ENCODE measurements at places on chromosomes 4 and X.

- H3K4me3 ChIP-seq: no peak overlapping the region
- no peak for DNase-seq
- no peak overlapping the region for H3K27ac ChIP-seq
- no peaks in the 10 kb centered on the region for H3K36me3 ChIP-seq
- no peaks in the 10 kb centered on the region for H3K4me1 ChIP-seq
Observed at GRCh38 chr4:34932591-34932990, 1311.7 kb downstream of the ARAP2 start.

GRCh38 chr4:26877406-26877805 is 16.8 kb downstream of the STIM2 start:
- peak overlapping the region; percentile 56 for H3K27ac ChIP-seq
- DNase-seq: no peak
- H3K36me3 ChIP-seq: no peaks in the 10 kb centered on the region
- H3K27me3 ChIP-seq: no peaks in the 10 kb centered on the region
- H3K4me1 ChIP-seq: peaks cover 88% of the 10 kb centered on the region

- H3K27me3 ChIP-seq: no peaks in the 10 kb centered on the region
- H3K4me1 ChIP-seq: peaks cover 14% of the 10 kb centered on the region
- H3K36me3 ChIP-seq: no peaks in the 10 kb centered on the region
Observed at GRCh38 chrX:46447384-46447783, 97.8 kb downstream of the ZNF674 start.

DNA sequence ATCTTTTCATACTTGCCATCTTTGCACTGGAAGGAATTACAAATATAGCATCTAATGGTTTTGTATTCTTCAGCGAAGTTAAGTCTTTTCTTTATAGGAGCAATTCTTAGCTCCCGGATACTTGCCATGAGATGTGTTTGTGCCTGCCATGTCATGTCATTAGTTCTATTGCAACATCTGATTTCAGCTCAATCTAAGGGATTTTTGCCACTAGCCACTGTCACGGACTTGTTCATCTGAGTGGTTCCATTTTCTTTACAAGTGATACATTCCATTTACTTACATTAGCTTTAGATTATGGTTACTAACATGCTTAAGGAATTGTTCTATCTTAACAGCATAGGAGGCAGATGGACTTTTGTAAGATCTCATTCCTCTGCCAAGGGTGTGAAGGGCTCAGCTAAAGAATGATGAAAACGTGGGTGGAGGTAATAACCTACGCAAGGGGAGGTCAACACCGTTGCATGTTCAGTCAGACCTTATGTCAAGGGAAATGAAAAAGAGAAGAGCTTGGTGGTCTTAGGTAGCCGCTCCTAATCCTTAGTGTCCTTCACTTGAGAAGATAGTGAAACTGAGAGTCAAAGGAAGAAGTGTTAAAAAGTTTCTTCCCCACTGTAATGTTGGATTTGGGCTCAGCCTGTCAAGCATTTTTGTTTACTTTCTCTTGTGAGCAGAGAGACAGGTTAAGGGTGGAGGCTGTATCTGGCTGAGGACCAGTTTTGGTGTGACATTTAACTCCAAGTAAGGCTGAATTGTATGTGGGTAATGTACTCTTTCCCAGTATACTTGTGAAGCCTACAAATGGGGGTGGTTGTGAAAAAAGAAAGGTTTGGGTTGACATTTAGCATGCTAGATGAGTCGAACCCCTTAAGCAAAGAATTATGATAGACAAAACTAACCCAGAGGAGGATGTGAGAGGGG is 3.6 kb upstream of the KLHL2 start:
- no peak overlapping the region for H3K27ac ChIP-seq
- H3K4me3 ChIP-seq: no peak overlapping the region
- H3K4me1 ChIP-seq: peaks cover 17% of the 10 kb centered on the region
- no peaks in the 10 kb centered on the region for H3K36me3 ChIP-seq

DNA sequence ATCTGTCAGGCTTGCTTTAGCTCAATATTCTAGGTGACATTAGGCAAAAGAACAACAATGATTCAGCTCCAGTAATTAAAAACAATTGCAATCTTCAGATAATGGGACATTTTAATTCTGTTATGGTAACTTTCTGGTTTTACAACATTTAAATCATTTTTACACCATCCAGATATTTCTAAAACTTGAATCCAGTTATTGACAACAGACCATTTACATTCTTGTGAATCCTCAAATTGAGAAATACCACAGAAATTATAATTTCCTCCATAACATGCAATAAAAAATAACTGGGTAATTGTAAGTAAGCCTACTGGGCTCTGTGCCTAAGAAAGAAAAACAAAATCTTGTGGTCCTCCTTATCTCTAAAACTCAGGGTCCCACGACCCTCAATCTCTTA is 195.0 kb upstream of the S100G start:
- H3K27me3 ChIP-seq: no peaks in the 10 kb centered on the region
- H3K4me1 ChIP-seq: no peaks in the 10 kb centered on the region
- H3K4me3 ChIP-seq: no peak overlapping the region
- no peaks in the 10 kb centered on the region for H3K36me3 ChIP-seq
- DNase-seq: no peak

DNA sequence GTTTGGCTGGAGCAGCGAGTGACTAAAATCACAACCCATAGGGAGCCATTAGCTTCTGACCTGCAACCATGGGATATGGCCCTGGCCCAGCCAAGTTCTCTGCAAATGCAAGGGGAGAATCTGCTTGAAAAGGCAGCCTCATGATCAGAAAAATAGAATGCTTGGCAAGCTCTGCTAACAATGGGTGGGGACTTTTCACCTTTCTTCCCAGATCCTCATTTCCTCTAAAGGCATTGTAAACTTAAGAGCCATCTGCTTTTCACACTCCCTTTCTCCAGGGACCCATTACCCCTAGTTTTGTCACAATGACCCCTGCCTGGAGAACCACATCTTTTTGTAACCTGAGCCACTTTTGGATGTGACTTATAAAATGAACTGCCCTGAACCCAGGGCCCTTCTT is 104.3 kb downstream of the PARM1 start:
- H3K27me3 ChIP-seq: no peaks in the 10 kb centered on the region
- no peak overlapping the region for H3K27ac ChIP-seq
- H3K36me3 ChIP-seq: no peaks in the 10 kb centered on the region
- no peak overlapping the region for H3K4me3 ChIP-seq
- H3K4me1 ChIP-seq: no peaks in the 10 kb centered on the region
- DNase-seq: no peak

DNA sequence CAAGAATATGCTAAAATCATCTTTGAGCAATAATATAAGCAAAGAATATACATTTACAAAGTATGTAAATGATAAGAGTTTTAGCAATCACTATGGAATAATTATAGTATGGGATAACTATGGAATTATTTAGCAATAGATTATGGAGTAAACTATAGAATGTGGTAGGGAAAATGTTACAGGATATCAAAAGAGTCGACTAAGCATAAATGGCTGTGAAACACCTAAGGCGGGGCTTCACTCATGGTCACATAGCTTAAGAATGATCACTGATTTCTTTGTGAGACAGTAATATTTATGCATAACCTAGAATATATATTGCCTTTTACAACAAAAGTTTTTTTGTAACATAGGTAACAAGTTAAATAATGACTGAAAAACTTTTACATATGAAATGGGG is 2049.7 kb downstream of the ARAP2 start:
- no peaks in the 10 kb centered on the region for H3K4me1 ChIP-seq
- no peaks in the 10 kb centered on the region for H3K36me3 ChIP-seq
- no peak overlapping the region for H3K4me3 ChIP-seq
- no peaks in the 10 kb centered on the region for H3K27me3 ChIP-seq
- no peak for DNase-seq
